Effector CD4-positive, alpha-beta T cell (primary cell): ENCODE measurements at places on chromosomes 6 and 20.
A peak's percentile ranks its signal among the peaks of the same experiment; 100 is the strongest.

GRCh38 chr6:111921103-111921502 is 47.9 kb upstream of the FYN start:
- no peak for DNase-seq

- DNase-seq = no peak
Observed at GRCh38 chr6:160042014-160042773, 73.3 kb downstream of the IGF2R start.

- no peak for DNase-seq
Observed at GRCh38 chr6:151681433-151682059, 125.9 kb upstream of the ESR1 start.

DNA sequence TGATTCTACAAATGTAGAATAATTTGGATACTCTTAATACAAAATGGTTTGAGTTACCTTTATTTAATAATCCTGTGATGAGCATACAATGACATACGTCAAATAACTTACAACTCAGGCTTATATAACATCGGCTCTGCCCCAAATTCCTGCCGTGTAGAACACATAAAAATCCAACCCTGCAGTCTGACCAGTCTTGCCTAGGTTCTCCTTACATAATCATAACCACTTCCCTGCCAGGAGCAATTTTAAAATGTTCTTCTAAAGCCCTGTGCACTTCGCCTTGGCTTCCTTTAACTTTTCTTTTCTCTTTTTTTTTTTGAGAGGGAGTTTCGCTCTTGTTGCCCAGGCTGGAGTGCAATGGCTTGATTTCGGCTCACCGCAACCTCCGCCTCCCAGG is 16.2 kb upstream of the IER3 start:
- DNase-seq = no peak

- DNase-seq = no peak
Observed at GRCh38 chr6:109252261-109253041, 129.8 kb downstream of the CD164 start.

DNA sequence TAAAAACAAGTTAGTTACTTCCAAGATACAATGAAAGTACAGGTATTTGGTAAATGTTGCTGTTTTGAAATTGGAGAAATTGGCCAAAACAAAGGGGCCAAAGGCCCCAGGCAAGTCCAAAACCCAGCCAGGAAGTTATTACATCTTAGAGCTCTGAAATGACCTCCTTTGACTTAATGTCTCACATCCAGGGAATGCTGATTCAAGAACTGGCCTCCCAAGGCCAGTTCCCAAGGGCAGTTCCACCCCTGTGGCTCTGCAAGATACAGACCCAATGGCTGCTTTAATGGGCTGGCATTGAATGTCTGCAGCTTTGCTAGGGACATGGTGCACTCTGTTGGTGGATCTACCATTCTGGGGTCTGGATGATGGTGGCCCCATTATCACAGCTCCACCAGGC is 217.3 kb upstream of the FKBP1C start:
- DNase-seq = no peak

DNA sequence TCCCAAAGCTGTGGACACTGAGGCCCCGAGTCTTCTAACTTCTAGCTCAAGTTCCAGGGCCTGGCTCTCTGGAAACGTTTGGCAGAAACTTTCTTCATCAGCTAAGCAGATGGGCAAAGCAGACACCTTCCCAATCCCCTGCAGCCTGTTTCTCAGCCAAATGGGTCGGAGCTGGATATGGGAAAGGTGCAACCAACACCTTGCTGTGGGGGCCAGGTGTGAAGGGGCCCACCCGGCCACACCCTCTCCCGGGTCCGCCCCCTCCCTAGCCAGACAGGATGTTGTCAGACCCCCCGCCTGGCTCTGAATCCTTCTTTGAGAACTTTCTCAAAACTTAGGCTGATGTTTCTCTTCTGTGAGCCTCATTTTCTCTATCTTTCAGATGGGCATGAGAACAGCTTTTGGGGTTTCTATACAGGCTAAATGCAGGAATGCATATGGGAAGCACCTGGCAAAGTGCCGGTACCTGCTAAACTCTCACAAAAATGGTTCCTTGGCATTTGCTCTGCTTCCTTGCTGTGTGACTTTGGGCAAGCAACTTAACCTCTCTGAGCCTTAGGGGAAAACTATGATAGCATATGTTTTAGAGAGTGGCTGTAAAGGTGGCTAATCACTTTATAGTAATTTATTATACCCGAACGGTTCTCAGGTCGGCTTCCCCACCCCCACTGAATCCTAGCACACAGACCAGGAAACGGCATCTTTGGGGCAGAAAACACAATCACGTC is 1.8 kb downstream of the SNAI1 start:
- no peak for DNase-seq

- no peak for DNase-seq
Observed at GRCh38 chr6:150695652-150696051, 96.0 kb downstream of the PLEKHG1 start.

- DNase-seq = no peak
Observed at GRCh38 chr20:51788822-51789221, 13.5 kb downstream of the SALL4 start.

DNA sequence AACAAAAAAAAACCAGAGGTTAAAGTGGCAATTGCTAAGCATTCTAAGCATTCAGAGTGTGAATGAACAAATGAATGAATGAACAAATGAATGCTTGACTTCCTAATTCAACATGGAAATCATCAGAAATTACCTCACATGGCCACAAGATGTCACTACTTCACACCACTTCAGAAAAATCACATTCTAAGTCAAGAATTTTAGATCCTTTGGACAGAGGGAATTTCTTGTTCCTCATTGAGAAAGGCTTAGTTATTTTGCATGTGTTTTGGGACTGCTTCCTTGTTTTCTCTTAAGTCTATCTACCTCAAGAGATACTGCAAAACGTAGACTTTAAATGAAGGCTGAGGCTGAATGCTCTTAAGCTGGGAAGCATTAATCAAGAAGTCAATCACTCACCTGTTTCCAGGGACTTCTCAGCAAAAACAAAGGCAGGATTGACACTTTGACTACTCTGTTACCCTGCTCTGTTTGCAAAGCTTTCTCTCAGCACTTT is 120.2 kb downstream of the MBOAT1 start:
- no peak for DNase-seq

GRCh38 chr6:43856005-43856765 is 86.2 kb downstream of the VEGFA start:
- DNase-seq = no peak

- DNase-seq = no peak
Observed at GRCh38 chr6:88442737-88443136, 276.6 kb upstream of the CNR1 start.

GRCh38 chr20:59804347-59804746 is 129.1 kb downstream of the SYCP2 start:
- DNase-seq = no peak

DNA sequence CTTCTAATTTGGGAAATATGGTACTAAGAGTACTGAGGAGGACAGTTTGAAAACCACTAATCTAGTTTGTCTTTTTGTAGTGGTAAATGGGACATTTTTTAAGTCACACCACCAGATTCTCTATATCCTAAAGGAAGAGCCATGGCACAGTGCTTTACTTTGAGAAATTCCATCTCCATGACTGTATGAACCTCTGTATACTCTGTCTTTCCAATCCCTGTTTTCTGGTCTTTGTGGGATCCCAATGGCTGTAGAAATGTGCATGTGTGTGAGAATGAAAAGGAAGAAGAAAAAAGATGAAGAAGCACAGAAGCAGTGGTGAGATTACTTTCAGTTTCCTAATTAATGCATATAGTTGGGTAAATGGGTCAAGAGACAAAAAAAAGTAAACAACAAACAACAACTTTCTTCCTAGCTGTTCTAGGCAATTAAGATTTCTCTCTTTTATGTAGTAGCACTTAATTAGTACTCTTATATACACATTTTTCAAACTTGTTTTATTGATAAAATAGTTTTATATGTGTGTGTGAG is 141.2 kb upstream of the HCRTR2 start:
- no peak for DNase-seq

GRCh38 chr6:158242071-158242606 is 70.1 kb upstream of the TULP4 start:
- DNase-seq = no peak

GRCh38 chr6:63444768-63445167 is 125.0 kb upstream of the LGSN start:
- DNase-seq = no peak

GRCh38 chr6:110735666-110736065 is 79.6 kb downstream of the CDK19 start:
- DNase-seq = no peak

DNA sequence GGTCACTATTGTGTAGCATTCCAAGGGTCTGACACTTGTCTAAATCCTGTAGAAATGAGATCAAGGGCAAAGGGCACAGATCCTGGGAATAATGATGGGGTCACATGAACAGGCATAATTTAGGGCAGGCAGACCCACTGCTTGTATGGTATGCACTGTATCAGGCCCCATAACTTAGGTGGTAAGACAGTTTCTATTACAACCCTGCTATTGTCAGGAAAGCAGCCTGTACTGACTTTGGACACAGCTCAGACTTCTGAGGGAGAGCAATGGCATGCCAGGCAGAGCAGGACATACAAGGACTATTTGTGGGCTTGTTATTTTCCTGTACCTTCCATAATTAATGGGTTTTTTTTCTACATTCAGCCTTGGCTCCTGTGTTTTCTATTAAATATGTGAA is 286.8 kb downstream of the PKHD1 start:
- DNase-seq = no peak

DNA sequence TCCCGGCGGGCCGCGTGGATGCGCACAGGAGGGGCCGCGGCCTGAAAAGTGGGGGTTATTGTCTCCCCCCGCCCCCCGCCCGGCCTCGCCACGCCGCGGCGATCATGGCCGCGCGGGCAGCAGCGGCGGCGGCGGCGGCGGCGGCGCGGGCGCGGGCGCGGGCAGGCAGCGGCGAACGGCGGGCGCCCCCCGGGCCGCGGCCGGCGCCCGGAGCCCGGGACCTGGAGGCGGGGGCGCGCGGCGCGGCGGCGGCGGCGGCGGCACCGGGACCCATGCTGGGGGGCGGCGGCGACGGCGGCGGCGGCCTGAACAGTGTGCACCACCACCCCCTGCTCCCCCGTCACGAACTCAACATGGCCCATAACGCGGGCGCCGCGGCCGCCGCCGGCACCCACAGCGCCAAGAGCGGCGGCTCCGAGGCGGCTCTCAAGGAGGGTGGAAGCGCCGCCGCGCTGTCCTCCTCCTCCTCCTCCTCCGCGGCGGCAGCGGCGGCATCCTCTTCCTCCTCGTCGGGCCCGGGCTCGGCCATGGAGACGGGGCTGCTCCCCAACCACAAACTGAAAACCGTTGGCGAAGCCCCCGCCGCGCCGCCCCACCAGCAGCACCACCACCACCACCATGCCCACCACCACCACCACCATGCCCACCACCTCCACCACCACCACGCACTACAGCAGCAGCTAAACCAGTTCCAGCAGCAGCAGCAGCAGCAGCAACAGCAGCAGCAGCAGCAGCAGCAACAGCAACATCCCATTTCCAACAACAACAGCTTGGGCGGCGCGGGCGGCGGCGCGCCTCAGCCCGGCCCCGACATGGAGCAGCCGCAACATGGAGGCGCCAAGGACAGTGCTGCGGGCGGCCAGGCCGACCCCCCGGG is 637 bp downstream of the ARID1B start:
- DNase-seq = peak; percentile 54

GRCh38 chr6:73639040-73639439 is 14.8 kb downstream of the SLC17A5 start:
- DNase-seq = no peak

GRCh38 chr6:144758602-144759001 is 473.5 kb downstream of the UTRN start:
- no peak for DNase-seq

DNA sequence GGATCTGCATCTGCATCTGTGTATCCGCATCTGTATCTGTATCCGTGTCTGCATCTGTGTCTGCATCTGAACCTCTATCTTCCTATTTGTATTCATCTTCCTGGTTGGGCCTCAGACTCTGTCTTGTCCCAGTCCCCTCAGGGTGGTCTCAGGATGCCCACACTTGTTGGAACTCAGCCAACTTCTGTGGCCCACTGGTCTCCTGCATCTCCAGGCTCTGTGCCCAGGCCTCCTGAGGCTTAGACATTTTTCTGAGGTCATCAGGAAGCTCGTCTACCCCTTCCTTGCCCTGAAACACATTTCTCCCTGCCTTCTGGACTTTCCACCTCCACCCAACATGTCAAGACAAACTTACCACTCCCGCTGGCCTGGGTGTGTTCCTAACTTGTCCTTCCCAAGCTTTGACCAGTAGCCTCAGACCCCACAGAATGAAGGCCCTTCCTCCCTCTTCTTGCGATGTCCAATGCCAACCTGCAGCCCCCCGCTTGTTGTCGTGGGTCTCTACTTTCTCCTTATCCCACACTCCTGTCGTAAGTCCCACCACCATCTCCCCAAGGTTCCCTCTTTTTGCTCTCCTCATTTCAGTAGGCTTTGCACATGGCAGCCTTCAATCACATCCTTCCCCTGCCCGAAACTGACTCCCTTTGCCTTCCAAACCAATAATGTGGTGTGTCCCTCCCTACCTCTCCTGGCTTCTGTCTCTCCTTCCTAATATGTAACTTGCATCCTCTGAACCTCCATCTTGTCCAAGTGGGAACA is 176.5 kb downstream of the DLL1 start:
- DNase-seq = no peak

- no peak for DNase-seq
Observed at GRCh38 chr20:62942456-62942855, 4.5 kb downstream of the GID8 start.

- DNase-seq = no peak
Observed at GRCh38 chr6:122673343-122673961, 63.2 kb downstream of the PKIB start.

- DNase-seq = peak; percentile 68
Observed at GRCh38 chr20:49979030-49979832, 3.5 kb upstream of the SNAI1 start.

DNA sequence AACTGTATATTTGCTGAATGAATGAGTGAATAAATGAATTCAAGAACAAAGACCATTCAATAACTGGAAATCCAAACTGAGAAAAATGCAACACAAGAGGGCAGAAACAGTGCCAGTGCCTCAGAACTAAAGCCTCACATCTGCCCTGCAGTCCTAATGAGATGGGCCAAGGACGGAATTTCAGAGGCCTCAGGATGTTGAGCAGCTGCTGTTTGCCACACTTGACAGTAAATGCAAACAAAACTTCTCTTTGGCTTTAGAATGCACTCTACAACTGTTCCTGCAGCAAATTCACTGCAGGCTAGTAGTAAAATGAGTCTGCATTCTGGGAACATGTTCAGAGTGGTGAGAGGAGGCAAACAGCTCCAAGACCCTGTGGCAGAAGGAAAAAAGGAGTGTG is 177.6 kb upstream of the LRFN2 start:
- no peak for DNase-seq

GRCh38 chr20:32287231-32287638 is 9.8 kb downstream of the KIF3B start:
- DNase-seq = no peak

DNA sequence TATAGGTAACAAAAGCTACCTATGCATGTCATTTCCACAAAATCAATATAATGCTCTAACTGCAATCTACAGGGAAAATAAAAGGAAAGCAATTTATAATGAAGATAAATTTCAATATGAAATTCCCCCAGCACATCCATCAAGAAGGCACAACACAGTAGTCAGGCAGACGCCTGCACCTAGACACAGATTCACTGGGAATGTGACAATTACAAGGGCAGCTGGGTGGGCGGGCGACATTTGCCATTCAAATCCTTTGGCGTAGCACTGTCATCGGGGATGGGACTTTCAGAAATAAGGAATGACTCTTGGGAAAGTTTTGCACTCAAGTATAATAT is 60.4 kb downstream of the SULF2 start:
- no peak for DNase-seq
